ENCODE measurements at places on chromosomes 12 and 14. TPM values are rescaled to one million over a fixed set of nuclear protein-coding genes. Genes with fewer than 3 reads are reported as not detected.

DNA sequence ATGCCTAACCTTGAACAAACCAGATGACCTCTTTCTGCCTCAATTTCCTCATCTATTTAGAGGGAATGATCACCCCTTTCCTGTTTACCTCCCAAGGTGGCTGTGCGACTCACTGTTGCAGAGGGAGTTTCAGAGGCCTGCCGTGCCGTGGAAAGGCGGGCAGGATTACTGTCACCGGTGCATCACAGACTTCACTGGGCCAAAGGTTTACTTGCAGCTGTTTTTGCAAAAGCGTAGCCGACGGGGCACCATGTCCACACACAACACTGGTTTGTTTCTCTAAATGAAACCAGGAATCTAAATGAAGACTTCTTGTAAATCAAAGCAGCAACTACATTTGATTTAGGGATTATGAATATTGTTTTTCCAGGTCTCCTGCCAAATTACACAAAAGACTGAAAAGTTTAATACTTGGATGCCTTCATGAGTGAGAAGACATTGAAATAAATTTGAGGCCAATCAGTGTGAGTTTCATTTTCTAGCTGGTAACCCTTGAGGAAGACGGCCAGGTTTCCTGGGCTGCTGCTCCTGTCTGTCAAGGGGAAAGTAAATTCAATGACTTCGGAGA, 696.1 kb upstream of the TMEM132C start:
- no peak for DNase-seq

- DNase-seq = peak; percentile 7
These were observed 72.4 kb downstream of the IQSEC3 start for GRCh38 chr12:138898-139534.

DNA sequence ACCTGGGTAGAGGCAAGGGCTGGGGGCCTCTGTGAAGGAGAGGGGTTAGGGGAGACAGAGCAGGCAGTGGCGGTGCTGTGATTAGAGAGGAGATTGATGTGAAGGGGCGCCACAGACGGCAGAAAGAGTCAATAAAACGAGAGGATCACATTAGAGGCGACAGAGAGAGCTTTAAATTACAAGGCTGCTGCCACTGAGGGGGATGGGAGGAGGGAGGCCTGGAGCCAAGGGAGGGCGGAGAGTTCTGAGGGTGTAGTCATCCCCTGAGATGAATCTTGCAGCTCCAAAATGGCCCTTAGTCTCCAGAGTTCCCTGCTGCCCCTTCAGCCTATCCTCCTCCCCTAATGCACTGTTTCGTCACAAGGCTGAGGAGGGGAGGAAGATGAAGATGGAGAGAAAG, 12.8 kb downstream of the ZFHX2 start:
- DNase-seq = no peak

DNA sequence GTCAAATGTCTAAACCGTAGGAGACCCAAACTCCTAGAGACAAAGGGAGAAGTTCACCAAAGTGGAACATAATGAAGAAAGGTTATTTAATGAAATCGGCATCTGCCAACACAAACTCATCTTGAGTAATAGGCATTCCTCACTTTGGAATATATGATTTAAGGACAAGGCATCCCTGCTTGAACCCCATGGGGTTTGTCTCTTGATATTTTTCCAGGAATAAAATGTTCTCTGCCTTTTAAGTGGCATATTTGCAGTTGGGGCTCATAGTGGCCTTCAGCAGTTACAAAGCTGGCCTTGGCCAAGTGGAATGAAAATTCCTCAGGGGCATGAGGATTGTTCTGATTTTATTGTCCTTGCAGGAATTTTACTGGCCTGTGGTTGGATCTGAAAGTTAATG, 7.1 kb downstream of the POP5 start:
- no peak for DNase-seq

DNA sequence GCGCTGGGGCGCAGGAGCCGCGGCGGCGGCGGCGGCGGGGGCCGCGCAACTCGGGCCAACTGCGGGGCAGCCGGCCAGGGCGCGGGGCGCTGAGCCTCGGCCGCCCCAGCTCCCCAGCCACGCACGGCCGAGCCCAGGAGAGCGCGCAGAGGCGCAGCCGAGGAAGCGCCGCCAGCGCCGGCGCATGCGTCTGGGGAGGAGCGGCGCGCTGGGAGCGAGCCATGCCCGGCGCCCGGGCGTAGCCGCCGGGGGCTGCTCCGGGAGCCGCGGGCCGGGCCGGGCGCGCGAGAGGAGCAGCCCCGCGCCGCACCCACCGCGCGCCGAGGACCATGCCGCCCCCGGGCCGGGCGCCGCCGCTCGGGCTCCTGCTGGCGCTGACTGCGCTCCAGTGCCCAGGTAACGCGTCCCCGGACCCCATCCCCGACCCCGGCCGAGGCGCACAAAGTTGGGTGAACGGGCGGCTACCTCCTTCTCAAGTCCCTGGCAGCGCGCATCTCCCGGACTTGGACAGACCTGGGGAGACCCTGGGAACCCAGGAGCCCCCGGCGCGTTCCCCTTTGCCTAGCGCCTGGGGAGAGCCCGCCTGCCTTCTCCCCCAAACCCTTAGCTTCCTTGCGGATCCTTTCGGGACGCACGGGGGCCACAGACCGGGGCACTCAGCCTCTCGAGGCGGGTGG, 121.4 kb downstream of the AACS start:
- peak; percentile 18 for DNase-seq

GRCh38 chr14:36942522-36943245, 229.7 kb downstream of the SLC25A21 start:
- DNase-seq = peak; percentile 46

- peak; percentile 54 for DNase-seq
These were observed 247.1 kb downstream of the SPTSSA start for GRCh38 chr14:34214961-34215360.

GRCh38 chr12:99130808-99131553, 485.9 kb downstream of the APAF1 start:
- DNase-seq = peak; percentile 34

- DNase-seq = no peak
These were observed 13.7 kb downstream of the SPX start for GRCh38 chr12:21539797-21540196.

- no peak for DNase-seq
These were observed 47.2 kb upstream of the JDP2 start for GRCh38 chr14:75380656-75381055.

GRCh38 chr14:65251213-65251612, 148.9 kb upstream of the MAX start:
- peak; percentile 97 for DNase-seq

GRCh38 chr12:15979096-15980092, 68.3 kb downstream of the DERA start:
- peak; percentile 98 for DNase-seq

GRCh38 chr12:3186546-3187215, 109.5 kb downstream of the TSPAN9 start:
- no peak for DNase-seq

The CAPZA3 gene
- not detected for total RNA-seq

The LAG3 gene
- 2.0 TPM for total RNA-seq

The MUCL1 gene
- not detected for total RNA-seq

The VRTN gene
- total RNA-seq = 0.14 TPM

The KRT6C gene
- total RNA-seq = not detected

The SLC17A8 gene
- not detected for total RNA-seq

The PTCSC3 gene
- total RNA-seq = not detected

The SETD3 gene
- 62.8 TPM for total RNA-seq
